Stimulated activated CD4-positive, alpha-beta T cell treated with anti-CD3 and anti-CD28 coated beads, Interleukin-15, amount 100 ng/mL, for 1 hour (primary cell): ENCODE measurements at places on chromosomes 1 and 21.

- DNase-seq, result no peak
Observed at GRCh38 chr1:14377386-14377785, 221.1 kb upstream of the KAZN start.

GRCh38 chr1:78491451-78492071 lies 787 bp downstream of the PTGFR start:
- no peak for DNase-seq

DNA sequence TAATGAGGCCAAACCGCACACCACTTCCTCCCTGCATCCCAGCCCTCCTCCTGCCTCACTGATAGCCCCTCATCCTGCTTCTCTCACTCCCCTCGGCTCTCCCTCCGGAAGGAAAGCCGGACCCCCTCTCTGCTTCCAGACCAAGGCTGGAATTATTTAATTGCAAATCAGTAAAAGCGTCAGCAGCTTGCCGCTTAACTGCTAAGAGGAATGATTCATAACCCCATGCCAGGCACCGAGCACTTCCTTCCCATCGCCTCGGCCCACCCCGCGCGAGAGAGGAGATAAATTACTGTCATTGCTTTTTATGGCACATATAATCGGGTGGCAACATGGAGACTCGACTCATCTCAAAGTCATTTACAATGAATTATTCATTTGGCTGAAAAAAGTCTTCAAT lies 77.3 kb downstream of the UBIAD1 start:
- no peak for DNase-seq

- no peak for DNase-seq
Observed at GRCh38 chr1:179230251-179230650, 774 bp upstream of the ABL2 start.

- no peak for DNase-seq
Observed at GRCh38 chr1:118927427-118928187, 60.5 kb downstream of the TBX15 start.

DNA sequence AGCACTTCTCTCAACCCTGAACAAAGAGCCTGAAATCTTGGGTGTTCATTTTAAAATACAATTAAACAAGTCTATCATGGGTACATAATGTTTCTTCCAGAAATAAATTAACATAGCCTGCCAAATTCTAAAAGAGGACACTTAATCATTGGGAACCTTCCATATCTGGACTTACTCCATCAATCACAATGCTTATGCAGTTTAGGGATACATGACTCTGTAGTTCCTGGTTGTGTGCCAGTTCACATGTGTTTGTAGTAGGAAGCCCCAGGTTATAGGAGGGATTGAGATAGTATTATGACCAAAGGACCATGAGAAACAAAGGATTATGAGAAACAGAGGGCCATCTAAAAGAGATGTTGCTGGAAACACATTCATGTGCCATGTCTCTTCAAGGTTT lies 19.1 kb upstream of the DAB1 start:
- no peak for DNase-seq

- no peak for DNase-seq
Observed at GRCh38 chr1:85289207-85289847, 12.9 kb upstream of the BCL10 start.

- no peak for DNase-seq
Observed at GRCh38 chr1:197806718-197807117, 31.4 kb upstream of the DENND1B start.

- no peak for DNase-seq
Observed at GRCh38 chr1:47555306-47555705, 117.5 kb downstream of the FOXD2 start.

- no peak for DNase-seq
Observed at GRCh38 chr1:233045588-233045987, 95.2 kb downstream of the NTPCR start.

- DNase-seq, result no peak
Observed at GRCh38 chr1:246772686-246773085, 48.5 kb downstream of the SCCPDH start.

GRCh38 chr1:220330265-220330664 lies 58.0 kb upstream of the RAB3GAP2 start:
- DNase-seq, result no peak

DNA sequence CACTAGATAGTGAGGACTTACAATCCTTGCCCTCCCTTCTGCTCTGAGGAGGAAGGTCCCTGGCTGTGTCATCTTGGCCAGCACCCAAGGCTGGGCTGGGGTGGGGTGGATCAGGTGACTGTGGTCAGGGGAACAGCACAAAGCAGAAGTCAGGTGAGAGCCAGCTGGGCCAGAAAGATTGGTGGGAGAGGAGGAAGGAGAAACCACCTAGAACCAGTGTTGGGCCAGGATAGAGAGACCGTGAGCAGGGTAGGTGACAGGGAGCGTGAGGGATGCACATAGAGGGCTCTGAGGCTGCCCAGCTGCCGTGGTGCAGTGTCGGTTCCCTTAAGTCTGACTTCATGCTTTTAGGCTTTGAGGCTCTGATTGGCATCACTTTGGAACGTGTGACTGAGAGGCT lies 22.7 kb downstream of the NCF2 start:
- no peak for DNase-seq

- DNase-seq, result peak; percentile 32
Observed at GRCh38 chr1:110060034-110060661, 10.3 kb downstream of the ALX3 start.

GRCh38 chr1:152148981-152149380 lies 10.0 kb downstream of the RPTN start:
- DNase-seq, result no peak

GRCh38 chr1:60564916-60565750 lies 491.6 kb upstream of the C1orf87 start:
- no peak for DNase-seq

GRCh38 chr1:165632491-165632890 lies 1.5 kb downstream of the MGST3 start:
- DNase-seq, result no peak
